Activated CD4-positive, alpha-beta T cell treated with anti-CD3 and anti-CD28 coated beads, Interleukin-2, amount 10 ng/mL, durations not matched to agents 7 days and 5 days (primary cell): ENCODE measurements at places on chromosomes 5 and 9.

DNA sequence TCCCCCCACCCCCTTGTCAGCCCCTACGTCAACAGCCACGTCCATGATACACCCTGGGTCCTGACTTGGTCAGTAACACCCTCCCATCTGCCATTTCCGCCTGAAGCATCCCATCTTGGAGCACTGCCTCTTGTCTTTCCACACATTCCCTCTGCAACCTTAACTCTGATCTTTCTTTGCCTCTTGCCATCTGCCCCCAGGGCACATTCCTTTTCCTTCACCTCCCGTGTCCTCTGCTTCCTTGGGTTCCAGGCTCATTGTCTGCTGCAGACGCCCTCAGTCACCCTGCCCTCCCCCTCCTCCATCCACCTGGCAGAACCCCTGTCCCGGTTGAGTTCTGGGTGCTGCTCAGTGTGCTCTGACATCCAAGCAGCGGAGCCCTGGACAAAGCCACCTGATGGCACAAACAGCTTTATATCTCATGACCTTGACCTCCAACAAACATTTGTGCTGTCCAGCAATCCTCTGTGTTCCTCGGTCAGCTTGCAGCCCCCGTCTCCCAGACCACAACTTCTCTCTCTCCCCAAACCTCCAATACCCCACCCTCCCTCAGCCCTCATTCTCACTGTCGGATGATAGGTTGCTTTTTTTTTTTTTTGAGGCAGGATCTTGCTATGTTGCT is 97.7 kb upstream of the IER5L start:
- H3K4me1 ChIP-seq = peaks cover 20% of the 10 kb centered on the region

DNA sequence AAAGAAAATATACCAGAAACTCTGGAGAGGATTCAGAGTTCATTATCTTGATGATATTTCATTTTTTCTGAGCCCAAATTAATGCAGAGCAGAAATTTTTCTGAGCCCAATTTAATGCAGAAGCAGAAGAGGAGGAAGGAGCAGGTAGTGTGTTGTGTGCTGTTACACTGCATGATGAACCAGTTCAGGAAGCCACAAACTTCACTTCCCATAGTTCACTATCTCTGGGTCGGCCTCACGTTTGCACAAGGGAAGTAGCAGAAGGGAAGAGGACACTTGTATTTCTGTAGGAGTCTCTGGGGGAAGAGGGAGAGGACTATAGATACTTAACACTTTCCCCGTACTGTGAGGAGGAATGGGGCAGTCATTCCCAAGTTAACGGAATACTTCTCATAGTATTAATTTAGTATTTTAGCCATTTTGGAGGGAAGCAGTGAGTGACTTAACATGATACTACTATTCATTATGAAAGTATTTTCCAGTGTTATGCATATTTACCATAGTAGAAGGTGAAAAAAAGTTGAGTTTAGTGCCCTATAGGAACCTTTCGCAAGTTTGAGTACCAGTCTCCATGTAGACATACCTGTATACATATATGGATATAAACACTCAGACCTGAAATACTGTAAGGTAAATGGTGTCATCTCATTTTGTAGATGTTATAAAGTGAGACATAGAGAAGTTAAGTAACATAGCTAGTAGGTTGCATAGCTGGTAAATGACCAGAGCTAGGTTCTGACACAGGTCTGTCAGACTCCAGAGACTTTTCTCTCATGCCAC is 30.0 kb downstream of the XPA start:
- peak overlapping the region; percentile 7 for H3K27ac ChIP-seq
- H3K27me3 ChIP-seq = no peaks in the 10 kb centered on the region
- H3K36me3 ChIP-seq = peaks cover 78% of the 10 kb centered on the region
- no peak for DNase-seq
- H3K4me1 ChIP-seq = peaks cover 18% of the 10 kb centered on the region
- no peak overlapping the region for H3K4me3 ChIP-seq

- H3K36me3 ChIP-seq = no peaks in the 10 kb centered on the region
- peaks cover 18% of the 10 kb centered on the region for H3K4me1 ChIP-seq
- peaks cover 91% of the 10 kb centered on the region for H3K27me3 ChIP-seq
- no peak overlapping the region for H3K4me3 ChIP-seq
- no peak overlapping the region for H3K27ac ChIP-seq
- peak; percentile 35 for DNase-seq
These were observed 87.8 kb upstream of the HSPA9 start for GRCh38 chr5:138663009-138663408.

DNA sequence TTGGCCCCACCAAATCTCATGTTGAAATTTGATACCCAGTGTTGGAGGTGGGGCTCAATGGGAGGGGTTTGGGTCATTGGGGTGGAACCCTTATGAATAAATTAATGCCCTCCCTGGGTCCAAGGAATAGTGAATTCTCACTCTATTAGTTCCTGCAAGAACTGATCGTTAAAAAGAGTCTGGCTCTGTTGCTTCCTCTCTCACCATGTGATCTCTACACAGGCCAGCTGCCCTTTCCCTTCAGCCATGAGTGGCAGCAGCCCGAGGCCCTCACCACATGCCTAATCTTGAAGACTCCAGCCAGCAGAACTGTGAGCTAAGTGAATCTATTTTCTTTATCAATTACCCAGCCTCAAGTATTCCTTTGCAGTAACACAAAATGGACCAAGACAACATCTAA is 106.0 kb downstream of the CAAP1 start:
- H3K27me3 ChIP-seq = no peaks in the 10 kb centered on the region
- H3K4me1 ChIP-seq = no peaks in the 10 kb centered on the region
- DNase-seq = no peak
- no peak overlapping the region for H3K27ac ChIP-seq
- no peaks in the 10 kb centered on the region for H3K36me3 ChIP-seq

- H3K27ac ChIP-seq = no peak overlapping the region
- H3K4me3 ChIP-seq = no peak overlapping the region
- peaks cover 22% of the 10 kb centered on the region for H3K36me3 ChIP-seq
- H3K4me1 ChIP-seq = peaks cover 25% of the 10 kb centered on the region
These were observed 15.0 kb downstream of the SLC12A7 start for GRCh38 chr5:1096838-1097237.

- DNase-seq = no peak
- H3K4me1 ChIP-seq = no peaks in the 10 kb centered on the region
- H3K27me3 ChIP-seq = peaks cover 18% of the 10 kb centered on the region
- no peak overlapping the region for H3K27ac ChIP-seq
These were observed 50.5 kb upstream of the MAMDC2 start for GRCh38 chr9:69993110-69993509.

GRCh38 chr5:74945561-74946165 is 79.5 kb upstream of the FAM169A start:
- H3K4me3 ChIP-seq = no peak overlapping the region
- peaks cover 7% of the 10 kb centered on the region for H3K4me1 ChIP-seq
- DNase-seq = peak; percentile 7
- no peak overlapping the region for H3K27ac ChIP-seq
- peaks cover 37% of the 10 kb centered on the region for H3K27me3 ChIP-seq

- peak overlapping the region; percentile 64 for H3K4me3 ChIP-seq
- no peaks in the 10 kb centered on the region for H3K36me3 ChIP-seq
- DNase-seq = peak; percentile 15
- H3K4me1 ChIP-seq = peaks cover 11% of the 10 kb centered on the region
These were observed 789 bp downstream of the COL27A1 start for GRCh38 chr9:114155995-114156656.

- no peak for DNase-seq
- H3K36me3 ChIP-seq = peaks cover 42% of the 10 kb centered on the region
- peaks cover 35% of the 10 kb centered on the region for H3K4me1 ChIP-seq
- no peaks in the 10 kb centered on the region for H3K27me3 ChIP-seq
- peak overlapping the region; percentile 94 for H3K4me3 ChIP-seq
These were observed 1.6 kb upstream of the ANXA2R start for GRCh38 chr5:43041669-43042175.
